ENCODE measurements at places on chromosomes 7 and 10.

DNA sequence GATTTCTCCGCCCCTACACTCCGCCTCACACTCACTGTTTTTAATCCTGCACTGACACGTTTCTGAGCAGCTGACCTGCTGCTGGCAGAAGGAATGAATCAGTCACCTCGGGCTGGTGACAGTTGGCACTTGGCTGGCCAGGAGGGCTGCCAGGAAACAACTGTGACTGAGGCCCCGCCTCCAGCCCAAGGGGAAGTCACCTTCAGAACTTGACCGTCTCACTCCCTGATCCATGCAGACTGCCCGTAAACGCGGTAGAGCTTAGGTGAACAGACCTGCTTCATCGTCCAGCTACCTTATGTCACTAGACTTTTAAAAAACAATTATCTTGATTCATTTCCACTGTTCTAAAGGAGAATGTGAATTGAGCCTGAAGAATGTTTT is 107.5 kb downstream of the DOCK1 start:
- no peak for DNase-seq

GRCh38 chr10:119316729-119317097 is 109.3 kb downstream of the GRK5 start:
- DNase-seq, result peak; percentile 84

GRCh38 chr10:115866174-115866573 is 406.8 kb downstream of the GFRA1 start:
- no peak for DNase-seq

DNA sequence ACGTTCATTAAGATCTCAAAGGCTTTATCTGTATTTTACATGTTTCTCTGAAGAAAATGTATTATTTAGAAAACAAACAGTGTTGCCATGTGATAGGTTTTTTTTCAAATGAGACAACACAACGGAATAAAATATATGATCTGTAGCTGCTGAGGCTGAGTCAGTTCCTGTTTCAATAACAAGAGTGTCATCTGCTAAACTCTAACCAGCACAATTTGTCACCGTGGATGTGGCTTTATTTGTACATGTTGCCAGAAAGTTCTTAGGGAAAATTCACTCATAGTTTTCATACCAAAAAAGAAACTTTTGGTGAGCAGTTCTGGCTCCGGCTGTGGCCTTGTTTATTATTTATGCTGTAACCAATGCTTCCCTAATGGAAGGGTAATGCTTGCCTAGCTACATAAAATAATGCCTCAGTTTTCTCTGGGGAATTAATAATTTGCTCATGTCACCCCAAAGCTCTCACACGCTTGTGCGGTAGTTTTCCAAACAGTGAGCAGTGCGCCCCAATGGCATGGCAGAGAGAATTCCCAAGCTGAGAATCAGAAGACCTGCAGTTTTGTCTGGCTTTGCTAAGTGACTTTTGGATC is 20.3 kb upstream of the KLF6 start:
- peak; percentile 88 for DNase-seq

GRCh38 chr7:90181485-90181884 is 27.2 kb downstream of the STEAP1 start:
- no peak for DNase-seq

DNA sequence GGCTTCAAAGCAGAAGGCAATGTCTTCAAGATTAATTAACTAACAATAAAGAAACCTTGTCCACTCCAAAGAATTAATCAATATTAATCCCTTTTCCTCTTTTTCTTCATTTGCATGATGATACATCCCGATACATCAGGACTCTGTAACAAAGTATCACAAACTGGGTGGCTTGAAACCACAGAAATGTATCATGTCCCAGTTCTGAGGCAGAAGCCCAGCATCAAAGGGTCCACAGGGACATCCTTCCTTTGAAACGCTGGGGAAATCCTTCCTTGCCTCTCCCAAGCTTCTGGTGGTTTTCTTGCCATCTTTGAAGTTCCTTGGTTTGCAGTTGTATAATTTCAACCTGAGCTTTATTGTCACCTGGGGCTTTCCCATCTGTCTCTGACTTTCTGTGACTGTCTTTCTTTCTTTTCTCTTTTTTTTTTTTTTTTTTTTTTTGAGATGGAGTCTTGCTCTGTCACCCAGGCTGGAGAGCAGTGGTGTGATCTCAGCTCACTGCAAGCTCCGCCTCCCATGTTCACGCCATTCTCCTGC is 210.2 kb upstream of the ADARB2 start:
- no peak for DNase-seq

DNA sequence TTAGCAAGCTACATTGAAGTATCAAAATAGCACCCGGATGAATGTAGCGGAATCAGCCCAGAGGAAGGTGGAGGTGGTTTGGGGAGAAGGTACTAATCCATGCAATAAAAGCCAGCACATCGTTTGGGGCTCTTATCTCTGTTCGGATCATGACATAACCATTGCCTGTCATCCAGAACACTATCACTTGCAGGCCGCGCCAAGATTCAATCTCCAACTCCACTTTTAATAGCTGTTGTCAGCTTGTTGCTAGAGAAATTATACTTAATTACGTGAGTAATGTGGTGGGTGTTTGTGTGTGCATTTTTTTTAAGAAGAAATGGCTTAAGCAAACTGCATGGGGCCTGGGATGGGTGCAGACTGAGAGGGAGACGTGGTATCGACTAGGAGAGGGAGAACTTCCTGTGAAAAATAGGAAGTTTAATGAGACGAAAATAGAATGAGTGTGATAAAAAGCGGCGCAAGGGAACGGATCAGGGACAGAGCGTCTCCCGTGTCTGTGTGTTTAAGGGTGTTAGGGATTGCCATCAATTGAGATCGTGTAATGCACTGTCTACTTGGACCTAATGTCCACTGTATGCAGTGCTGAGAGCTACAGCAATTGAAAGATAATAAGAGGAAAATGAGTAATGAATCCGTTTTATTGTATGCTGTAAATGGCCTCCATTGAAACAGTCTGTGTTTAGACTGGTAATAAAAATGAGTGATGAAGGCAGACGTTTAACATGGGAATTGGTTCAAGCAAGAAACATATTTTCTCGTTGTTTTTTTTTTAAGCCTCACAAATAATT is 27.6 kb upstream of the SFMBT2 start:
- no peak for DNase-seq

- no peak for DNase-seq
These were observed 703.5 kb downstream of the AUTS2 start for GRCh38 chr7:70301673-70302185.

- DNase-seq, result peak; percentile 9
These were observed 68.3 kb downstream of the MLLT10 start for GRCh38 chr10:21602313-21602712.

- peak; percentile 82 for DNase-seq
These were observed 100.5 kb upstream of the MAGI2 start for GRCh38 chr7:79553811-79554555.

DNA sequence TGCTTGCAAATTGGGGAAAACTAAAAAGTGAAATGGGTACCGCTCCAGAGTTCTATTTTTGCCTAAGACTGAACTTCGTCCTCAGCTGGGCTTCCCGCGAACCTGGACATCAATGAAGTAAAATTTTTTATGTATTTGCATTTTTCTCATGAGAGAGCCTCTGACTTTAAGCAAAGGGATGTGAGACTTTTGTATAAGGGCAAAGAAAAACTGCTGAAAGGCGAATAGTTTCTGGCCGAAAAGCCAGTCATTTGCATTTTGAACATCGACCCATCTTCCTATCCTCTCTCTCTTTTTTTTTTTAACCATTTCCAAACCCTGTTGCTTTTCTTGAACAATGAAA is 573 bp downstream of the PMPCB start:
- DNase-seq, result no peak

GRCh38 chr7:71925663-71926062 is 486.5 kb downstream of the CALN1 start:
- DNase-seq, result no peak
